Fibroblast of the conjunctiva (primary cell): ENCODE measurements at places on chromosomes 5 and 9.

DNA sequence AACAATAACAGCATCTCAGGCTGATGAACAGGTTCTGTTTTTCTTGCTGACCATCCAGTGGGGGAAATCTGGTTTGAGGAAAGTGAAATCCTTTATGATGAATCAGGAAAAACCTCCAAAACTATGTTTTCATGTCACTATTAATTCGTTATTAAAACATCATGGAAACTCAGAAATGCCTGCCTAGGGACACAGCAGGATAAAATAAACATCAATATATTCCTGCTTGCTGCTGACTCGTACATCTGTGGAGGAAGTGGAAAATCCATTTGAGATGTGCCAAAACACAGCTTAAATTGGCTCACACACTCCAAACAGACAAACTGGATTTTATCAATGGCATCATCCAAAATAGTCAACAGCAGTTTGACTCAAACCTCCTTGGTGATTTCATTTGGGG, 53.0 kb downstream of the TEK start:
- DNase-seq, result peak; percentile 8

DNA sequence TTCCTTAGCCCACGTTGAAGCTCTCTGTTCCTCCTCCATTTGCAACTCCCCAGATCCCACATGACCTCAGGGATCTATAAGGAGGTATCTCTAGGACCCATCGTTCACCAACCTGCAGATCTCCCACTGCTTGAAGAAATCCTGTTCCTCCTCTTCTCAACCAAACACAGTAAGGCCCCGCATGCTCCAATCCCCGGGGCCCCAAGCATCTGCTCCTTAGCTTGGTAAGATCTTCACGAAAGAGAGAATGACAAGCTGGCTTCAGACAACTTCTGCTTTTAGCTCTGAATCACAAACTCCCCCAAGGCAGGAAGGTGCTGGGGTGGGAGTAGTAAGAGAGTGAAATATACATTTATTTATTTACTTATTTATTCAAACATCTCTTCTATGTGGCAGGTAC, 33.0 kb upstream of the ARHGAP26 start:
- DNase-seq, result no peak

GRCh38 chr9:113516840-113517577, 53.5 kb downstream of the RGS3 start:
- DNase-seq, result no peak

GRCh38 chr5:152051499-152052454, 127.1 kb upstream of the GLRA1 start:
- no peak for DNase-seq

DNA sequence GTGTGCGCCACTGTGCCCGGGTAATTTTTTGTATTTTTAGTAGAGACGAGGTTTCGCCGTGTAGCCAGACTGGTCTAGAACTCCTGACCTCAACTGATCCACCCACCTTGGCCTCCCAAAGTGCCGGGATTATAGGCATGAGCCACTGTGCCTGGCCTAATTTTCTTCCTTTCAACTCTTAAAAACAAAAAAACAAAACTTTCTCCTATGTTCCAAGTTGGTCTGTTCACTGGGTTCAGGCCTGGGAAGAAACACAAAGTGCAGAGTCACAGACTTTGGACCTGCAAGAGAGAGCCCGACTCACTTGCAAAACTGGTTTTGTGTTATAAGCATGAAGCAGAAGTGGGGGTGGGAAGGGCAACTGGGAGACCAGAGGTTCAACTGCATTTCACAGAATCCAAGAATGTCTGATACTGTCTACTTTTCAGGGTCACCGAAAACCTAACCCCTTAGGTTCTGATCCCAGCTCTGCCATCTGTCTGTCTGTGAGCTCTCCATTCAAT, 5.2 kb upstream of the HDHD3 start:
- DNase-seq, result no peak

DNA sequence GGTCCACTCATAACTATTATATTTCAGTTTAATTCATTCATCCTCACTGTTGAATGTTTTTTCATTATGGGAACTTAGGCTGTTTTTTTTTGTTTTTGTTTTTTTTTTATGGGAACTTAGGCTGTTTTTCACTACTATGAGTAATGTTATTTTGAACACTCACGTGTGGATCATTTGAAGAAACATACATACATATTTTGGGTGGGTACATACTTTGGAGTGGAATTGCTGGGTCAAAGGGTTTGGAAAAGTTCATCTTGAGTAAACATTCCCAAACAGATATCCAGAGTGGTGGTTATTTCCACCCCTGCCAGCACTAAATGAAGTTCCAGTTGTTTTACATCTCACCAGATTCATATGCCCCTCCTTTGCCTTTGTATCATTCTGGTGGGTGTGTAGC, 584.4 kb downstream of the PSAT1 start:
- no peak for DNase-seq

- peak; percentile 54 for DNase-seq
Observed at GRCh38 chr9:97923529-97924108, 1.3 kb upstream of the TRMO start.

DNA sequence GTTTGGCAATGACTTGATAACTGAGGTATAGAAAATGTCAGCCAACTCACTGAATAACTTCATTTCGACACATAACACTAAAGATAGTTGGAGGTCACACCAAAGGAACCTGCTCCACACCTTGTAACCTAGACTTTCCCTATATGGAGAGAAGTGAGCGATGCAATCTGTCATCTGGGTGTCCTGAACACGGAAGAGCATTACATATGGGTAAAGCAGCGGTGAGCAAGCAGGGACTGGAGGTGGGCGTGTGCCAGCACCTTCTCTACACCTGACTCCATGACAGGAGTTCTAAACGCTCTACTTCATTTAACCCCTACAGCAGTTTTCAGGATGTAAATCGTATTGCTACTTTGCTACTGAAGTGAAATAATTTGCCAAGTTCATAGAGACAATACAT, 152.8 kb downstream of the SLC12A2 start:
- DNase-seq, result no peak

GRCh38 chr5:16582081-16582480, 34.7 kb downstream of the RETREG1 start:
- DNase-seq, result no peak

- peak; percentile 75 for DNase-seq
Observed at GRCh38 chr9:35844628-35845270, 15.7 kb downstream of the TMEM8B start.

- DNase-seq, result no peak
Observed at GRCh38 chr5:170334626-170335025, 37.0 kb upstream of the LCP2 start.

GRCh38 chr5:143554918-143555477, 151.5 kb upstream of the NR3C1 start:
- no peak for DNase-seq

DNA sequence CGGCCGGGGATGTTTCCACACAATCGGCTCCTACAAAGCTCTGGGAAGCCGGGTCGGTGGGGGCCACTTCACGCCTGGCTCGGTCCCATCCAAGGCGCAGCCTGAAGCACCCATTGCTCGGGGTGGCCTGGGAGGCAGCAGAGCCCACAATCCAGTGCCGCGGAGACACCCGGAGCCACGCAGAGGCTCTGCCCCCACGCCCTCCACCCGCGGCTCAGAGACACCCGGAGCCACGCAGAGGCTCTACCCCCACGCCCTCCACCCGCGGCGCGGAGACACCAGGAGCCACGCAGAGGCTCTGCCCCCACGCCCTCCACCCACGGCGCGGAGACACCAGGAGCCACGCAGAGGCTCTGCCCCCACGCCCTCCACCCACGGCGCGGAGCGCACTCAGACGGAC, 31.9 kb downstream of the SLC12A7 start:
- DNase-seq, result no peak

GRCh38 chr9:38339496-38339895, 53.0 kb upstream of the ALDH1B1 start:
- peak; percentile 67 for DNase-seq

GRCh38 chr5:135890867-135891266, 4.8 kb downstream of the IL9 start:
- DNase-seq, result no peak

GRCh38 chr9:6049798-6050197, 34.4 kb upstream of the RANBP6 start:
- no peak for DNase-seq

DNA sequence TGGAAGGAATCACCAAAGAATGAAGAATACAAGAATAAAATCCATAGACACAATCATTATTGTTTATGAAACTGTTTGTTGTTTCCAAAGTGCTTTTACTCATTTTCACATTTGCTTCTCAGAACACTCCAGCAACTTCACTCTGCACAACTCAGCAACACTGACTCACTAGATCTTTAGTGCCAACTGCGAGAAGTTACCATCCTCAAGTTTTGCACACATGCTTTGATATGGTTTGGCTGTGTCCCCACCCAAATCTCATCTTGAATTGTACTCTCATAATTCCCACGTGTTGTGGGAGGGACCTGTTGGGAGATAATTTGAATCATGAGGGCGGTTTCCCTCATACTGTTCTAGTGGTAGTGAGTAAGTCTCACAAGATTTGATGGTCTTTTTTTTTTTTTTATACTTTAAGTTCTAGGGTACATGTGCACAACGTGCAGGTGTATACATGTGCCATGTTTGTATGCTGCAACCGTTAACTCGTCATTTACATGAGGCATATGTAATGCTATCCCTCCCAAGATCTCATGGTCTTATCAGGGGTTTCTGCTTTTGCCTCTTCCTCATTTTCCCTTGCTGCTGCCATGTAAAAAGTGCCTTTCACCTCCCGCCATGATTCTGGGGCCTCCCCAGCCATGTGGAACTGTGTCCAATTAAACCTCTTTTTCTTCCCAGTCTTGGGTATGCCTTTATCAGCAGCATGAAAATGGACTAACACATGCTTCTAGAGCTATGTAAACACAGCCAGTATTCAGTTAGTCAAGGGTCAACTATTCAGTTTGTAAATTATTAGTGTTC, 36.9 kb downstream of the CLINT1 start:
- no peak for DNase-seq

DNA sequence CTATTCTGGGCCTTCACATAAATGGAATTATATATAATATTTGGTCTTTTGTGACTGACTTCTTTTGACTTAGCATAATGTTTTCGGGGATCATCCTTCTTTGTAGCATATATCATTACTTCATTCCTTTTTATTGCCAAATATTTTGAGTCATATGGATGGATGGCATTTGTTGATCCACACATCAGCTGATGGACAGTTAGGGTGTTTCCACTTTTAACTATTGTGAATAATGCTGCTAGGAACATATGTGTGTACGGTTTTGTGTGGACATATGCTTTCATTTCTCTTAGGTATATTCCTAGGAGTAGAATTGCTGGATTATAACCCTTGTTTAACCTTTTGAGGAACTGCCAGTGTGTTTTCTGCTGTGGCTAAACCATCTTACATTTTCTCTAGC, 249.6 kb downstream of the FANCC start:
- DNase-seq, result no peak

DNA sequence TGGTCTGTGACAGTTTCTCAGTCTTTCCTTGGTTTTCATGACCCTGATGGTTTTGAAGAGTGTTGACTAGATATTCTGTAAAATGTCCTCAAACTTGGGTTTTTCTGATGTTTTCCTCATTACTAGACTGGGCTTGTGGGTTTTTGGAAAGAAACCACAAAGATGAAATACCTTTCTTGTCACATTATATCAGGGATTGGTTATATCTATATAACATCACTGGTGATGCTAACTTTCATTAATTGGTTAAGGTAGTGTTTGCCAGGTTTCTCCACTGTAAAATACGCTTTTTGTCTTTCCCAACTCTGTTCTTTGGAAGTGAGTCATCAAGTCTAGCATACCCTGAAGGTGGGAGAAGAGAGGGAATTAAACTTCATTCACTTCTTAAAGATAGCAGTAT, 3.3 kb upstream of the IL31RA start:
- DNase-seq, result no peak
